GM12878 (cell line): ENCODE measurements at places on chromosomes 7 and 10. TPM values are rescaled to one million over a fixed set of nuclear protein-coding genes. Genes with fewer than 3 reads are reported as not detected.

OPN4 gene
- total RNA-seq = not detected in 2 replicates

CYP2C18 gene
- not detected in 2 replicates for total RNA-seq

EPO gene
- 0.16 TPM in 1 of 2 replicates, not detected in the other for total RNA-seq

HMX2 gene
- total RNA-seq = 19.8 and 22.0 TPM in 2 replicates

PODXL gene
- total RNA-seq = 0.59 and 0.66 TPM in 2 replicates

TDRD1 gene
- total RNA-seq = not detected in 2 replicates

BMPER gene
- total RNA-seq = not detected in 2 replicates

ADIRF gene
- total RNA-seq = 0.64 and 0.72 TPM in 2 replicates

FAM180A gene
- total RNA-seq = not detected in 2 replicates

TMEM178B gene
- 0.03 and 0.05 TPM in 2 replicates for total RNA-seq

PILRA gene
- 7.0 and 7.5 TPM in 2 replicates for total RNA-seq

GET4 gene
- total RNA-seq = 40.7 and 42.1 TPM in 2 replicates

LLCFC1 gene
- total RNA-seq = not detected in 2 replicates

TCF7L2 gene
- 0.21 and 1.1 TPM in 2 replicates for total RNA-seq

ITGA8 gene
- 0.03 TPM in 1 of 2 replicates, not detected in the other for total RNA-seq

SMARCD3 gene
- total RNA-seq = 0.51 and 1.4 TPM in 2 replicates

WASHC2C gene
- 27.4 and 28.1 TPM in 2 replicates for total RNA-seq

LIPK gene
- total RNA-seq = not detected in 2 replicates

RGS10 gene
- 114 and 128 TPM in 2 replicates for total RNA-seq

PPP3CB gene
- 42.0 and 43.0 TPM in 2 replicates for total RNA-seq

FKBP6 gene
- not detected in 2 replicates for total RNA-seq

OR2A5 gene
- not detected in 2 replicates for total RNA-seq

HOXA11 gene
- total RNA-seq = not detected in 2 replicates

KLF14 gene
- total RNA-seq = not detected in 2 replicates

PNLIPRP1 gene
- total RNA-seq = 0.74 and 1.5 TPM in 2 replicates

MSRB2 gene
- 7.1 and 9.8 TPM in 2 replicates for total RNA-seq

GRID2IP gene
- total RNA-seq = not detected in 2 replicates

C10orf62 gene
- not detected in 2 replicates for total RNA-seq

SPAG6 gene
- total RNA-seq = 0.21 and 0.36 TPM in 2 replicates

AKR1C4 gene
- not detected in 2 replicates for total RNA-seq

ASB4 gene
- total RNA-seq = 0.08 TPM in 1 of 2 replicates, not detected in the other

PLEKHS1 gene
- total RNA-seq = not detected in 2 replicates

GIMAP8 gene
- total RNA-seq = 5.7 and 6.2 TPM in 2 replicates

FAM237B gene
- total RNA-seq = not detected in 2 replicates

RNF32 gene
- total RNA-seq = 3.2 and 3.7 TPM in 2 replicates

NCF1 gene
- total RNA-seq = 144 and 146 TPM in 2 replicates

PPP1R17 gene
- not detected in 2 replicates for total RNA-seq

NKX2-3 gene
- not detected in 2 replicates for total RNA-seq

GDI2 gene
- 261 and 262 TPM in 2 replicates for total RNA-seq

PON1 gene
- 0.26 and 0.40 TPM in 2 replicates for total RNA-seq

NPFFR1 gene
- not detected in 2 replicates for total RNA-seq

INMT gene
- 0.10 TPM in 1 of 2 replicates, not detected in the other for total RNA-seq

PTPRZ1 gene
- 0.21 TPM in 1 of 2 replicates, not detected in the other for total RNA-seq

OPALIN gene
- total RNA-seq = not detected in 2 replicates

CPN1 gene
- total RNA-seq = 0.10 and 0.11 TPM in 2 replicates

GIGYF1 gene
- 44.2 and 47.2 TPM in 2 replicates for total RNA-seq

CTAGE8 gene
- total RNA-seq = 0.67 and 1.4 TPM in 2 replicates

MET gene
- 0.21 TPM in 2 replicates for total RNA-seq

LIPJ gene
- total RNA-seq = 0.11 TPM in 1 of 2 replicates, not detected in the other

BEND7 gene
- 0.13 TPM in 1 of 2 replicates, not detected in the other for total RNA-seq

CCDC201 gene
- not detected in 2 replicates for total RNA-seq

LIPN gene
- not detected in 2 replicates for total RNA-seq

FGFBP3 gene
- total RNA-seq = 0.35 and 0.41 TPM in 2 replicates

RARRES2 gene
- 0.96 and 2.2 TPM in 2 replicates for total RNA-seq

GIMAP2 gene
- 29.8 TPM in 2 replicates for total RNA-seq
